ENCODE measurements at places on chromosomes 12 and 14.

DNA sequence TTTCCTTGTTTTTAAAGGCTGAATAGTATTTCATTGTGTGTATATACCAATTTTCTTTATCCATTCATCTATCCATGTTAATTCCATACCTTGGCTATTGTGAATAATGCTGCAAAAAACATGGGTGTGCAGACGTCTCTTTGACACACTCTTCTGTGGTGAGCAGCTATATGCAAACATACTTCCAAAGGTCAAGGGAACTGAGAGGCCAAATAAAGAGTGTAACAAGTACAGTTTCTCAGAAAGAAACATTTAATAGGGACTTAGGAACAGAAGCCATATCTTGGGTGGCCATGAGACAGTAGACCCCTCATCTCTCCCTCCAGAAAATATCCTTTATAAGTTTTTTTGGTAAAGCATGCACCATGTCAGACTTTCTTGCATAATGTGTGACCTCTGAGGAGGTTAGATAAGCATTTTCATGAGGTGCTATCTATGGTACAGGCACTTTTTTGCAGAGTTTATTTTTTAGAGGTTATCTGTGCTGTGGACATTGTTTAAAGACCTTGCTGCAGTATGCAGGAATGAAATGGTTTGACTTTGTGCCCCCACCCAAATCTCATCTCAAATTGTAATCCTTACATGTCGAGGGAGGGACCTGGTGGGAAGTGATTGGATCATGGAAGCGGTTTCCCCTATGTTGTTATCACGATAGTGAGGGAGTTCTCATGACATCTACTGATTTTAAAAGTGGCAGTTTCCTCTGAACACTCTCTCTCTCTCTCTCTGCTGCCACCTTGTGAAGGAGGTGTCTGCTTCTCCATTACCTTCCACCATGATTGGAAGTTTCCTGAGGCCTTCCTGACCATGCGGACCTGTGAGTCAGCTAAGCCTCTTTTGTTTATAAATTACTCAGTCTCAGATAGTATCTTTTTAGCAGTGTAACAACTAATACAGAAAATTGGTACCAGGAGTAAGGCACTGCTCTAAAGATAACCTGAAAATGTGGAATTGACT is 1202.3 kb downstream of the GALC start:
- no peak for DNase-seq

DNA sequence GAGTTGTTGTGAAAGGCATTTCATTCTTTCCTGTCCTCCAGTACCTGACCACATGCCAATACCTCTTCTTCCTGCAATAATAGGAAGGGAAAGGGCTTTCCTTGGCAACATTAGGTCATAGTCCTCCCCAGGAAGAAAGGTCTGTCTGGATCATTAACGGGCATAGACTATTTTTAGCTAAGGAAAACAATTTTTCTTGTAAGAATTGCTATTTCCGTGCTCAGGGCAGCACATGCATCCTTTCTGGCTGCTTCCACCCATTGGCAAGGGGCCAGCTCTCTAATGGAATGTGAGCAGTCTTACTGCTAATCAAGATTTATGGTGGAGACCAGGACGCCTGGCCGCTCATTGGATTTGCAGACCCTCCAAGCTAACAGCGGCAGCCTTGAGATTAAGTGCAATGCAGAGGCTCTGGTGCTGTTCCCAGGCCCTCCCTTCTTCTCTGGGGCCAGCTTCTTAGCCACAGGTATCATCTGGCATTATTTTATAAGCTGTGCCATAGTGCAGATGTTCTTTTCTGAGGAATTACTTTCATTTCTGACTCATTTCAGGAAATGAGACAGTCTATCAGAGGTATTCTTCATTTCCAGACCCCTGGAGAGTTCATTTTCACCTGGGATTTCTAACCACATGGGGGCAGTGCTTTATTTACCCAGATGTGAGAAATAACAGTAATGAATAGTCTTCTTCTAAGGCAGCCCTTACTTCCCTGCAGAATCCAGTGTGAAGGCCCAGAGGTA is 52.9 kb downstream of the ANO6 start:
- DNase-seq: peak; percentile 50

GRCh38 chr12:74741112-74741511 is 203.5 kb downstream of the ATXN7L3B start:
- no peak for DNase-seq

- peak; percentile 24 for DNase-seq
Observed at GRCh38 chr12:6827982-6828780, at the start of gene P3H3. TSS of gene P3H3 (plus strand) at chr12:6828407. CDS start at chr12:6828441, 34 bp downstream.

- peak; percentile 77 for DNase-seq
Observed at GRCh38 chr12:54005853-54006558, 2.8 kb upstream of the HOXC8 start.

DNA sequence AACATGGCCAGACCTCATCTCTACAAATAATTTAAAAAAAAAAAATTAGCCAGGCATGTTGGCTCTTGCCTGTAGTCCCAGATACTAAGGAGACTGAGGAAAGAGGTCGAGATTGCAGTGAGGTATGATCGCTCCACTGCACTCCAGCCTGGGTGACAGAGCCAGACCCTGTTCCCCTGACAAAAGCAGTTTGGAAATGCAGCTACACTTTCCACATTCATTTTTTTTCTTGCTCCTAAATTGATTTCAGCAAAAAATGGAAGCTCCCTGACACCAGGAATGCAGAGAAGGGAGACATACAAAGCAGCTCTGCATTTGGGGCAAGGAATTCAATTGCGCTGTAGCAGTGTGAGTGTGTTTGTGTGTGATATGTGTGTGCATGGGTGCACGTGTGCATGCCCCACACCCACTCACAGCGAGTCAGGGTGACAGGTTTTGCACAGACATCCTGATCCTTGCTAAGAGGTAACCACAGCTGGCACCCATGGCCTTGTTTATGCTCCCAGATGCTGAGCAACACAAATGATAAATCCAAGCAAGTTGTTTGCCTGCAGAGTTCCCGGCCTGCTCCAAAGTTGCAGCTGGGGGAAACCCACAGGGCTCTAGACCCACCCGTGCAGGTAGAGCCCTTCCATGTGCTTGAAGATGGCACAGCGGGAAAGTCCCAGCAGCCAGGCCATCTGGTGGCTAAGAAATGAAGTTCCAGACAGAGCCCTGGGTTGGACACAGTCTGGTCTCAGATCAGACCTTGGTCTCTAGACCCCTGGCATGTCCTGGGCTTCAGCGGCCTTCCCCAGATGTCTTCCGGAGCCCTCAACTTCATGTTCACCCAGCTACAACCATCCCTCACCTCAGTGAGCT is 25.9 kb upstream of the BDKRB2 start:
- DNase-seq: no peak

- no peak for DNase-seq
Observed at GRCh38 chr14:52348776-52349175, 34.7 kb downstream of the PTGER2 start.
